ENCODE measurements at places on chromosomes 11 and 22.

- DNase-seq = no peak
Measured at GRCh38 chr22:42202669-42203068, 67.8 kb downstream of the TCF20 start.

GRCh38 chr11:7222619-7223018 lies 29.1 kb upstream of the SYT9 start:
- DNase-seq = peak; percentile 47

DNA sequence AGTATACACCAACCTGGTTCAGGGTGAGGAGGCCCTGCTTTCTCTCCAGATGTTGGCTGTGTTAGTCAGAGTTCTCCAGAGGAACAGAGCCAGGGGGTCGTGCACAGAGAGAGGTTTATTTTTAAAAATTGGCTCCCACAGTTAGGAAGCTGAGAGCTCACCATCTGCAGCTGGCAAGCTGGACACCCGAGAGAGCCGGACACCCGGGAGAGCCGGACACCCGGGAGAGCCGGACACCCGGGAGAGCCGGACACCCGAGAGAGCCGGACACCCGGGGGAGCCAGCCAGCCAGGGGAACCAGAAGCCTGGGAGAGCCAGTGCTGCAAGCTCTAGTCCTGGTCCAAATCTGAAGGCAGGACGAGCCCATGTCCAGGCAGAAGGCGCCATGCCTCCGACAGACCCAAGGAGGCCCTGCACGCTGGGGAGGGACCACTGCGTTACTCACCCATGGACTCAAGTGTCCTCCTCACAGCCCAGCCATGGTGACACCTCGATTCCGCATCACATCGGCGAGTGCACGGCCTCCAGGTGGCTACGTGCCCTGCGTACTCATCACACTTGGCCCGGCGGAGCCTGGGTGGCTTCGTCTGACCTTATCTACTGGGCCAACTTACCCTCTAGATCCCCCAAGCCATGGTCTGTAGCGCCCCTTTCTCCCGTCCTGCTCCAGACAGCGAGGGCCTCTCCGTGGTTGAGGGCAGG lies 99.0 kb downstream of the BRD1 start:
- DNase-seq = no peak

DNA sequence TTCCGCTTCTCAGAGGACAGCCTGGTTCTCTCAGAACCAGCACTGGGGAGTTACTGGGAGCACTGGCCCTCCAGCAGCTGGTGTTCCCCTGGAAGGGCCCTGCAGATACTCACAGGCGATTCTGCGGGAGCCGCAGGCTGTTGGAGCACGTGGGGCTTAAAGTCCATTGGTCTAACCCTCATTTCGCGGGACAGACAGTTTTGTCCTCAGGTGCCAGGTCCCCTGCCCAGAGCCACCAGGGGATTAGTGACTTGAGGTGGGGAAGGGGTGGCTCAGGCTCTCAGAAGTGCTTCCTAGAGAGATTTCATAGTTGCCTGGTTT lies 53.9 kb downstream of the CACNA1I start:
- no peak for DNase-seq

- DNase-seq = no peak
Measured at GRCh38 chr11:19676475-19677380, 35.9 kb upstream of the NAV2 start.

GRCh38 chr11:18785411-18785810 lies 6.2 kb downstream of the PTPN5 start:
- DNase-seq = peak; percentile 25

- peak; percentile 71 for DNase-seq
Measured at GRCh38 chr11:113137713-113138529, 176.5 kb upstream of the TTC12 start.

- peak; percentile 48 for DNase-seq
Measured at GRCh38 chr11:11733246-11733747, 108.5 kb upstream of the USP47 start.

GRCh38 chr22:28008649-28009048 lies 89.6 kb upstream of the PITPNB start:
- DNase-seq = no peak

DNA sequence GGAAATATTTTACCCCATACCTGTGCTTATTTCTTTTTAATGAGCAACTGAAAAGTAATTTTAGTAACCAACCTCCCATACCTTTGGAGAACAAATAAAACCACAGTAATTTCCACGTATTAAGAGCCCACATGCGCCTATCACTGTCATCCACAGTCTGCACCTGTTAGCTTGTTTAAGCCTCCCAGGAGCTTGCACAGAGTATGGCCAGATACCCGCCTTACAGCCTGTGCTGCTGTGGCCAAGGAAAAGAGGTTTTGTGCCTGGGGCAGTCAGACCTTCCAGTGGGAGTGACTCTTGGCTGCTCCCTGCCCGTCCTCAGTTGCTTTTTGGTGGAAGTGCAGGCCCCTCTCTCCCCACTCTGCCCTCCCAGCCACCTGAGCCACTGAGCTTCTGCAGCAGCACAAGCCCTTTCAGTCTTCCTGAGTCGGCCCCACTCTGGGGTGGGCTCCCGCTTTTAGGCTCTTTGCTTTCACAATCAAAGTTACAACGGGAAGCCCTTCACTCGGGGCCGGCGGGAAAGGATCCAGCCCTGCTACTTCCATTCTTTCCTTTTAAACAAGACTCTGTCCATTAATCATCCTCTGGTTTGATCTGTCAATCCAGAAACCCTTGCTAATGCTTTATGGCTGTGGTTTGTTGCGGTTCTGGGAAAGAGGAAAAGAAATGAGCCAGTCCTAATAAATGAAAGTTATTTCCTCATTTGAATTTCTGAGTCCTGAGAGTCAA lies 308.8 kb downstream of the TBC1D22A start:
- DNase-seq = no peak

DNA sequence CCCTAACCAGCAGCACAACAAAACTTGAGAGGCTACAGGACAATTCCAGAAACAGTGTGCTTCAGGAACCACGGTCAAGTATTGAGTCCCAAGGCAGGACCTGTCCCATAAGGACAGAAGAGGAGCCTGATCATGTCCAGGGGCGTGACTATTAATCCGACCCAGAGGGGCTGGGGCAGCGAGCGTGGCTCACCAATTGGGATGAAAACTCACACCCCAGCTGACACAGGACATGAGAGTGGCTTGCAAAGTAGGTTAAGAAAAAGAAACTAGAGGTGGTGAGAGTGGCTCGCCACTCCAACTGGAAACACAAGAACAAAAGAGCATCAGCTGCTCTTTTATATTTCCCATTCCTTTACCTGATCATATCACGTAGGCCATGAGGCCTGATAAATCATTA lies 16.0 kb upstream of the FEZ1 start:
- DNase-seq = no peak

GRCh38 chr11:1092145-1092670 lies 17.5 kb downstream of the MUC2 start:
- no peak for DNase-seq

Data from eye (tissue), 1 donor.